ENCODE measurements at places on chromosomes 13 and 19.

GRCh38 chr13:105863300-105863920, 672.1 kb downstream of the EFNB2 start:
- DNase-seq: no peak

- no peak for DNase-seq
Observed at GRCh38 chr19:7874897-7875273, 695 bp upstream of the PRR36 start.

- DNase-seq: no peak
Observed at GRCh38 chr19:53870485-53870844, 2.8 kb downstream of the MYADM start.

DNA sequence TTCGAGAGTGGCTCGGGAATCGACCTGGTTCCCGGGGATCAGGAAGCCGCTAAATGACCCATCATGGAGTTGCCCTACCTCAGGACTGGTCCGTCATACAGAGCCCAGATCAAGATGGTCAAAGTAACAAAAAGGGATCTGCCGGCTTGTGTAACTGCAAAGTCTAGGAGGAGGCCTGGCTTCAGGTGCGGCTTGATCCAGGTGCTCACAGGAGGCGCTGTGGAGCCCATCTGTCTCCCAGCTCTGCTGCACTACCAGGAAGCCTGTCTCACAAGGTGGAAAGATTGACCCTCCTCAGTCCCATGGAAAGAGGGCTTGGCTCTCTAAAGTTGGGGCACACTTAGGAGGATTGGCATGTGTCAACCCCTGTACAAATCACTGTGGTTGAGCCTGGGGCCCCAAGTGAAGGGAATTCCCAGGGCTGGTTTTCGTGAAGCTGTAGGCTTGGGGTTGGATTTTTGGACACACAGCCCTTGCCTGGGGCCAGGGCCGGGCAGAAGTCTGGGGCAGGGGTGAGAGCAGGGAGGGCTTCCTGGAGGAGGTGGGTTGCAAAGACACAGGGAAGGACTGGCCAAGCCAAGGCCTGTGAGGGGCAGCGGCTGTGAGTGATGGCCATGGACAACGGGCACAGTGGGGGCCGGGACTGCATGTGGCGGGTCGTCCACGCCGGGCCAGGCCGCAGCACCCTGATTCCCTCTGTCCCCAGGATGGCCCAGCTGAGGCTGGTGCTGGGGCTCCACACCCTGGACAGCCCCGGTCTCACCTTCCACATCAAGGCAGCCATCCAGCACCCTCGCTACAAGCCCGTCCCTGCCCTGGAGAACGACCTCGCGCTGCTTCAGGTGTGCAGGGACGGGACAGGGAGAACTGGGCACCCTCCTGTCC, 4.2 kb downstream of the GZMM start:
- no peak for DNase-seq

- no peak for DNase-seq
Observed at GRCh38 chr13:30026093-30026492, 175.7 kb upstream of the UBL3 start.

GRCh38 chr19:45117167-45117594, 24.2 kb downstream of the PPP1R37 start:
- DNase-seq: no peak

DNA sequence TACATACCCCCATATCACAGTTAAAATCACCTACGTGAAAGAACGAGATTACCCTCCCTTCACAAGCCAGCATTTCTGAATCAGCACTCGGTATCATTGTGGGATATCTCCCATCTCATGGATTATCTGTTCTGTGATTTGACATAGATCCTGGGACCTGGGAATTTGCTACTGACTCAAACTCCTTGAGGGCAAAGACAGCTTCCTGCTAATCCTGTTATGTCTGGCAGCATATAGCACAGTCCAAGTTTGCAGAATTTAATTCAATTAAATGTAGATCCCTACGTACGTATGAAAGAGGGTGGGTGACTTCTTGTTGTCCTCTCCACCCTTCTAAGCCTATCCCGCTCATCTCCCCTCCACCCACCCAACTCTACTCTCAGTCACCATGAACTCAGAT, 476.5 kb downstream of the KLF5 start:
- no peak for DNase-seq

- DNase-seq: no peak
Observed at GRCh38 chr19:591099-591958, 1.6 kb downstream of the HCN2 start.

DNA sequence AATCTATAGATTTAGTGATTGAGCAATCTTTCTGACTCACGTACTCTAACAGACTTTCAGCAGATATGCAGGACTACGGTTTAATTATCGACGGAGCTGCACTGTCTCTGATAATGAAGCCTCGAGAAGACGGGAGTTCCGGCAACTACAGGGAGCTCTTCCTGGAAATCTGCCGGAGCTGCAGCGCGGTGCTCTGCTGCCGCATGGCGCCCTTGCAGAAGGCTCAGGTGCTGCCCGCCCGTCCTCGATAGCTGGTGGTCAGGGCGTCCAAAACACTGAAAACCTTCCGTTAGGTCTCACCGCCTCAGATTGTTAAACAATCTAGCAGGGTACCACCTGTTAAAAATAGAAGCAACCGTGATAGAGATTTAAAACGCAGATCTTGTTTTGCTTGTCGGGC, 113.2 kb upstream of the MCF2L start:
- DNase-seq: no peak

DNA sequence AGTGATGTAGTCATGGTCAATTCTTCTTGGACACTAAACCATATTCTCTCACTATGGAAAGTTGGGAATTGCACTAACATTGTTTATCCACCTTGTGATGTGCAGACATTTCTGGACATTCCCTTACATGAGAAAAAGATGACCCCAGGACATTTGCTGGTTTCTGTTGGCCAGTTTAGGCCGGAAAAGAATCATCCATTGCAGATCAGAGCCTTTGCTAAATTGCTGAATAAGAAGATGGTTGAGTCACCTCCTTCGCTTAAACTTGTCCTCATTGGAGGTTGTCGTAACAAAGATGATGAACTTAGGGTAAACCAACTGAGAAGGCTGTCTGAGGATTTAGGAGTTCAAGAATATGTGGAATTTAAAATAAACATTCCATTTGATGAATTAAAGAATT, at the start of gene UTP14C:
UTP14C (plus strand) TSS at position 211 of the 400 bp plus-strand sequence. CDS start 4,114 bp downstream, outside the sequence.
- DNase-seq: no peak

GRCh38 chr13:41606646-41607045, 149.3 kb downstream of the RGCC start:
- no peak for DNase-seq

DNA sequence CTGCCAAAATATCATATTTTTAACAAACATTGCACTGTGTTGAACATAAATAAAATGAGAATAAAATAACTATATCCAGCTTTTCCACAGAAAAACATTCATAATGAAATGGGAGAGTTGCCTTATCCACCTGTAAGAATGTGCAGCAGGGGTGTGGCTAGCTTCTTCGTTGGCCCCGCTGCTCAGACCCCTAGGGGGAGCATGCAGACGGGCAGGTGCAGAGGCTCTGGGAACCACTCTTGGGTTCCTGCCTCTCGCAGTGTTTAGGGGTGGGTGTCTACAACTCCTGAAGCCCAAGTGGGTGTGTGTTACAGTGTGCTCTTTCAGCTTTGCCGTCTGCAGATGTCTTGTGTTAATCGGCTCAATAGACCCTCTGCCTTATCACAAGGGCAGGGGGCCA, 121.7 kb downstream of the SLITRK5 start:
- no peak for DNase-seq

DNA sequence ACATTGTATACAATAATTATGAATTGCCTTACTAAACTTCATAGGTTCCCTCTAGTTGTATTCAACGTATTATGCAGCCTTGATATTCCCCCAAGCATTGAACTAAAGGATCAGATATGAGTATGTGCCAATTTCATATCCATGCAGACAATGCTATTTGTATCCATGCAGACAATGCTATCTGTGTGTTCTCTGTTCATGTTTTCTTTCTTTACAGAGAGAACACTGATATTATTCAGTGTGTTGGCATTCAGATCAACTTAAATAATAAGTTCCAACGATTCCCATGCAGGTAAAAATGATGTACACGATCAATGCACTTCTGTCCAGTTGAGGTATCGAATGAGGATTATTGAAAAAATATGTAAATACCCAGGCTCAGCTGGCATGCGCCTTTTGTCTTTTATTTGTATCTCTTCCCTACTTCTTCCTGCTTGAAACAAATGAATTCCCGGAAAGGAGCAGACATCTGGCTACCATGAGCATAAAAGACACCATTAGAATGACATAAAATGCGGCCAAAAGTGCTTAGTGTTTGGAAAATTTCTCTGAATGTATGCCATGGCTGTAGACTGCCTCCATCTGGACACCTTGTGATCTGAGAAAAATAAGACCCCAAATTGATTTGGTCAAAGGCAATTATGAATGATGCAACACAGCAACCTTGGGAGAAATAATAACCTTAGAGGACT, 731.5 kb downstream of the SLITRK1 start:
- no peak for DNase-seq

GRCh38 chr13:36310417-36311108, 12.9 kb upstream of the CCDC169 start:
- no peak for DNase-seq

DNA sequence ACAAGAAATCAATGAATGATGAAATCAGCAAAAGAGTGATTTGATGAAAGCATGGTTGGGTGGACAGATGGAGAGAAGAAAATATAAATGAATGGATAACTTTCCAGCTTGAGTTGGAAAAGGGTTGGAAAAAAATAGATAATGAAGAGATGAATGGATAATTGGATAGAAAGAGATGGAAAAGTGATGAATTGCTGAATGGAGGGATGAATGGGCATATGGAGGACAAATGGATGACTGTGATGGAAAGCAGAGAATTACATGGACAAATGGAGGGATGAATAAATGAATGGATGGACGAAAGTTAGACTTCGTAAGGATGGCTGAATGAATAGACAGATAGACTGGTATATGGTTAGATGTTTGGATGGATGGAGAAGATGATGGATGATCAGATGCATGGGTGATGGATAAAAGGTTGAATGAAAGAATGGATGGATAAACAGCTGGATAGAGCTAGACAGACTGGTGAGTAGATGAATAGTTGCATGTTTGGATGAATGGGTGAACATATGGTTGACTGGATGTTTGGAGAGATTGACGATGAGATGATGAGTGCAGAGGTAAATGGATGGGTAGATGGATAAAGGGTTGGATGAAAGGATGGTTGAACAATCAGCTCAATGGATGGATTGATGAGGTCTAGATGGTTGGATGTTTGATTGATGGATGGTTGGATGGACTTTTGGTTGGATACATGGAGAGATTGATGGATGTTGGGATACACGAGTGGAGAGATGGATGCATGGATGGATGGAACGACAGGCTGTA, 11.8 kb downstream of the LGALS7B start:
- no peak for DNase-seq

DNA sequence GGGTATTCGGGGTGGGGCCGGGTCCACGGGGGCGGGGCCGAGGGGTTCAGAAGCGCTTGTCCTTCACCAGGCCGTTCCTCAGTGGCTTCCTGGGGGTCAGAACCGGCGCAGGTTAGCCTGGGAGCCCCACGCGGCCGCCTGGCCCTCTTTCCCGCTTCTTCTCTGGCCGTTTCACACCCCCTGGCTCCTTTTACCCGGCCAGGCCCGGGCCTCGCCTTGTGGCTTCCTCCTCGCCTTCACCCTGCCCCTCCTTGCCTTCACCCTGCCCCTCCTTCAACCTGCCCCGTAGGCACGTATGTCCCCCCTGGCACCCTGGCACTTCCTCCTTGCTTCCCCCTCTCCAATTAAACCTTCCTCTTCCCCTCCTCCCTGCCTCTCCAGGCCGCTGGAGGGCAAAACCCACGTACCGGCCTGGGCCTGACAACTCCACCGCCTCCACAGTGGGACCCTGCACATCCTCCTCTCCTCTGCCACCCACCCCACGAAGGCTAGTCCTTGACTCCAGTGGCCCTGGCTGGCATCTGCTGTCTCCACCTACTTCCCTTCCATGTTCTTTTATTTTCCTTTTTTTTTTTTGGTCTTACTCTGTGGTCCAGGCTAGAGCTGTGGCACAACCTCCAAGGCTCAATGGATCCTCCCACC, 25.3 kb downstream of the CERS1 start:
- DNase-seq: no peak

DNA sequence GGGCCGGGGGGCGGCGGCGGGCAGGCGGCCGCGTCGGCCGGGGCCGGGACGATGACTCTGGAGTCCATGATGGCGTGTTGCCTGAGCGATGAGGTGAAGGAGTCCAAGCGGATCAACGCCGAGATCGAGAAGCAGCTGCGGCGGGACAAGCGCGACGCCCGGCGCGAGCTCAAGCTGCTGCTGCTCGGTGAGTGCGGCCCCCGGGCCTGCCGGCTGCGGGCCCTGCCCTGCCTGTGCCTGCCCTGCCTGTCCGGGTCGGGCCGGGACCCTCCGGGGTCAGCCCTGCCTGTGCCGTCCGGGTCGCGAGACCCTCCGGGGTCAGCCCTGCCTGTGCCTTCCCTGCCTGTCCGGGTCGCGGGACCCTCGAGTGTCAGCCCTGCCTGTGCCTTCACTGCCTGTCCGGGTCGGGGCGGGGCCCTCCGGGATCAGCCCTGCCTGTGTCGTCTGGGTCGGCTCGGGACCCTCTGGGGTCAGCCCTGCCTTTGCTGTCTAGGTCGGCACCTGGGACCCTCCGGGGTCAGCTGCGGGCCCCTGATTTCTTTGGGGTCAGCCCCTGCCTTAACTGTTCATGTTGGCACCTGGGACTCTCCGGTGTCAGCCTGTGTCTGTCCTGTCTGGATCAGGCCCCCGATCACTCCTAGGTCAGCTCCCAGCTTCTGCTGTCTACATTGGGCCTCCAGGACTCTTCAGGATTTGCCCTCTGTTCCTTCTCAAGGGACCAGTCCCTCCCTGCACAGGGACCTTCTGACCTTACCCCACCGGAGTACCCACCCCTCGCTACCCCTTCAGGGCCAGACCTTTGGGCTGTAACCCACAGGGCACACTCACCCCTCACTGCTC, 659 bp downstream of the GNA11 start:
- DNase-seq: no peak

DNA sequence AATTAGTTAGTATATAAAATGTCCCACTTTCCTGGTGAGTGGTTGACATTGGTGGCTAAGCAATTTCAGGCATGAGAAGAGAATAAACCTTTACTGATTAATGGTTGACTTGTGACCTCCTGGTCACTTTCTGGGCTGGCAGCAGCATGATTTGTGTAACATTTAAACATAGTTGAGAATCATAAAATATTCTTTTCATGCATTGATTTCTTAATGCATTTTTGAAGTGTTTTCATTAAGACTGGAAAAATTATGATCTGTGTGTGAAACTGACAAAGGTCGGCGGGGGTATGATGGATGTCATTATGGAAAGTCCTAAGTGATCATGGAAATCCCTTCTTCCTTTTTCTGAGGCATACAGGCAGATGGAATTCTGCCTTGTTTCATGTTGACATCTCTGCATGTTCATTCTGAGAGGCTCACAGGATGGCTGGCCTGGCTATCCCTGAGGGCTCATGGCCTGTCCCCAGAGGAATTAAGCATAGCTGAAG, 98.7 kb upstream of the RNF113B start:
- DNase-seq: no peak

- DNase-seq: no peak
Observed at GRCh38 chr13:26709461-26709860, 51.1 kb downstream of the GPR12 start.

DNA sequence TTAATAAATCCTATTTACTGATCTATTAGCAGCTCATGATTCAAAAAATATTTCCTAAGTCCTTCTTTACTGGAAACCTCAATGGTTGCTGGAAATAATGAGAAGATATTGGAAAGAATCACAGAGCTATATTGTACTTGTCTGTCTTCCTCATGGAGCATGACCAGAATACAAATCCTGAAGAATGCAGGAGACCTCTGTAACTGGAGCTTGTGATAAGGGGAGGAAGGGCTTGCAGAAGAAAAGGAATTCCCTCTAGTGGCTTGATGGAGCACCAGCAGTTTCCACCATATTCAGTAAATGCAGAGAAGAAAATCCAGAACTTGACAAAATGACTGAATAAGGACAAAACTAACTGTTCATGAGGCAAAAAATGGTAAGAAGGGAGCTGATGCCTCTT, 1333.1 kb downstream of the EFNB2 start:
- DNase-seq: no peak
